Activated T-helper 1 cell treated with anti-CD3 and anti-CD28 coated beads, Interleukin-12 subunit alpha, Interleukin-12 subunit beta, Interleukin-2, Interleukin-4 antibody, amounts not matched to agents 30 ng/mL and 10 ng/mL and 1 ng/mL, durations not matched to agents 14 hours and 24 hours and 36 hours (primary cell): ENCODE measurements at places on chromosomes 7 and 10. TPM values are rescaled to one million over a fixed set of nuclear protein-coding genes. Genes with fewer than 3 reads are reported as not detected.

GRCh38 chr10:129741978-129742741 is 221.9 kb downstream of the EBF3 start:
- H3K36me3 ChIP-seq, result no peaks in the 10 kb centered on the region
- no peak for DNase-seq
- H3K27ac ChIP-seq, result no peak overlapping the region
- H3K4me1 ChIP-seq, result no peaks in the 10 kb centered on the region
- no peaks in the 10 kb centered on the region for H3K27me3 ChIP-seq

DNA sequence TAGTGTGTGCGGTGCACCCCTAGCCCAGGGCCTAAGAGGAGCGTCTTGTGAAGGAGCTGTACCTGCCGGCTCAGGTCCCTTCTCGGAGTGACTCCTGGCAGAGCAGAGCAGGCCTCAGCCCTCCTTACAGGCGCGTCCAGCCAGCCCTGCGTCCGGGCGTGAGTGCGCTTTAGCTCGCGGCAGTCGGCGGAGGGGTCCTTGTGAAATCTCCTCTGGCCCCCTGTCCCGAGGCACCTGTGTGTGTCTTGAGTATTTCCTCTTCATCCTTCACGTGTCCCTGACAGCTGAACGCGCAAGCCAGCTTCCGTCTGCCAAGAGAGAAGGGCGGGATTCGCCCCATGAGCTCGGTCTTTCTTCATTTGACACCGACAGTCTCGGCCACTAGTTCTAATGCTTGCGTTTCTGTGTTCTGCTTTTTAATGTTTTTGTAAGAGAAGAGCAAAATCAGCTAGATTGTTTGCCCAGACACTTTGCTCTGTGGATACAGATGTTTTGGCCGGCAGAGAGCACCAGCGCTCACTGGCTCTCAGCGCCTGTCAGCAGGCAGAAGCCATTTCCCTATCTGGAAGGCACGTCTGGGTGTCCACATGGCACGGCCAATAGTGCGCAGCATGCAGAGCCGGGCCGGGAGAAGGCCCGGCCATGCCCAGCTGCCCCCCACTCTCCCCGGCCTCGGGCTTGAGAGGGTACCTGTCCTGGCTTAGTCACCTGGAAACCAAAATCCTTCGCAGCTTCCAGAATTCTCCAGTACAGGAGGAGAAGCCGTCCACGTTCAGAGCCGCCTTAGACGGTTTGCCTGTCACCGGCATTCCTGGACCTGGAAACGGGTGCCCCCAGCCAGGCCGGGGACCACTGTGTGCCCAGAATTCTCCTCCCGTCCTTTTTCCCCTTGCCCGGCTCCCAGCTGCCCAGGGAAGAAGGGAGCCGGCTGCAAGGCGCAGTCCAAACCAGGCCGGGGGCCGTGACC is 7.0 kb downstream of the GET4 start:
- DNase-seq, result no peak
- H3K27me3 ChIP-seq, result no peaks in the 10 kb centered on the region
- H3K36me3 ChIP-seq, result peaks cover 9% of the 10 kb centered on the region
- no peak overlapping the region for H3K27ac ChIP-seq

Gene MYH16
- total RNA-seq, result not detected in 2 replicates

Gene AKR1D1
- not detected in 2 replicates for total RNA-seq

- no peak overlapping the region for H3K27ac ChIP-seq
- H3K4me1 ChIP-seq, result no peaks in the 10 kb centered on the region
- peaks cover 2% of the 10 kb centered on the region for H3K27me3 ChIP-seq
- no peak overlapping the region for H3K4me3 ChIP-seq
Measured at GRCh38 chr10:18100669-18101068, 39.6 kb upstream of the CACNB2 start.

Gene STRIP2
- 74.0 and 79.4 TPM in 2 replicates for total RNA-seq

DNA sequence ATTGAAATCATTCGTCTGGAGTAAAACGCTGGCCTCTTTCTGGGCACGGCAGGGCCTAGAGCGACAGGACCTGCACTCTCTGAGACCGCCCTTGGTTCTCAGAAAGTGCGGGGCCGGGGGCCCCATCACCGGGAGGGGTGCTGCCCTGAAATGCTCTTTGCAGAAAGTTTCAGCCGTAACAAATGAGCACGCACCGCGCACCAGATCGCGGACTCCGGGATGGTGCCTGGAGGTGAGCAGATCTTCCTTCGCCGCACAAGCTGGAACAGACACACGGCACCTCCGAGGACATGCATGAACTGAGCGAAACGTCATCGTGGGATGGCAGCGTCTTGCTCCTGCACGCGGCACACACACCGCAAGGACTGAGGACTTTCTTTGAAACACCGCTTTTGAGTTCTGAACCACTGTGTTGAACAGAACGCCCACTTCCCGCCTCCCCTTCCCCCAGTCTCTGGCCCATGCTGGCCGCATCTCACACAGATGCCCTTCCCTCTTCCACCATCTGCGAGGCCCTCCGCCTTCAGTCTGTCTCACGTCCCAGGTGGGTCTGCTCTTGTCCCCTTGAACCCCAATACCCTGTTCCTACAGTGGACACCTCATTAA is 538.7 kb upstream of the MGMT start:
- H3K27me3 ChIP-seq, result peaks cover 6% of the 10 kb centered on the region
- H3K4me1 ChIP-seq, result no peaks in the 10 kb centered on the region
- H3K4me3 ChIP-seq, result no peak overlapping the region
- H3K36me3 ChIP-seq, result no peaks in the 10 kb centered on the region
- DNase-seq, result no peak
- no peak overlapping the region for H3K27ac ChIP-seq

- DNase-seq, result no peak
- H3K4me1 ChIP-seq, result no peaks in the 10 kb centered on the region
- H3K27ac ChIP-seq, result no peak overlapping the region
- no peak overlapping the region for H3K4me3 ChIP-seq
- H3K27me3 ChIP-seq, result no peaks in the 10 kb centered on the region
Measured at GRCh38 chr10:108052981-108053380, 888.5 kb upstream of the SORCS1 start.

DNA sequence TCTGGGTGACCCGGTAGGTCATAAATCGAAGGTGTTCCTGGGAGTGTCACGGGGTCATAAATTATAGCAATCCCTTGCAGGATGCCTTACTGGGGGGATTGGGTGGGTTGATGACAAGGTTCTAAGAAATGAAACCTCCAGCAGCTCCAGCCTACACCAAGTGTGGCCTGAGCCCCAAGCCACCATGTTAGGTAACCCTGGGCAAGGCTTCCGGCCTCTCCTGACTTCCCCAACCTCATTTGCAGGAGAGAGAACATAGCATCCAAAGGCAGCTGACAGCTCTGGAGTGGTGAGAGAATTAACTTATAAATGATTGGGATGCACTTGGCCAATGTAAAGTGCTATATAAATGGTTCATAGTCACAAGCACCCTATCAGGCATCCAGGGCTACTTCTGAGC is 52.8 kb upstream of the TMEM273 start:
- DNase-seq, result no peak
- no peaks in the 10 kb centered on the region for H3K36me3 ChIP-seq
- peaks cover 4% of the 10 kb centered on the region for H3K27me3 ChIP-seq
- no peak overlapping the region for H3K4me3 ChIP-seq
- H3K27ac ChIP-seq, result no peak overlapping the region

Gene TUBB8
- not detected in 2 replicates for total RNA-seq

GRCh38 chr10:103933557-103934121 is 15.7 kb upstream of the STN1 start:
- H3K36me3 ChIP-seq, result no peaks in the 10 kb centered on the region
- DNase-seq, result no peak
- H3K4me3 ChIP-seq, result no peak overlapping the region
- H3K27ac ChIP-seq, result no peak overlapping the region
- H3K4me1 ChIP-seq, result no peaks in the 10 kb centered on the region

DNA sequence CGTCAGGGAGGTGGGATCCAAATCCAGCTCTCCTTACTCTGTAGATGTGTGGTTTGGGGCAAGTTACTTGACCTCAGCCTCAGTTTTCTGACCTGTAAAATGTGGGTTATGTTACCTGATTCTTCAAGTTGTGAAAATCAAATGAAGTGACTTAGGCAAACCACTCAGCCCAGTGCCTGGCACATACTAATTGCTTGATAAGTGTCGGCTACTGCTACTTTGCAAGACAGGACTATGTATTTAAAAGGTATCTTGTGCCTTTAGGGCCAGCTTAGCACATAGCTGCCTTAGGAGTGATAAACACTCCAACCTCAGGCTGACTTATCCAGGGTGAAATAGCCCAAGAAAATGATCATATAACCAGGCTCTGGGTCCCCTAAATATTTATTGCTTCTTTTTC is 42.9 kb downstream of the GOLGA7B start:
- no peaks in the 10 kb centered on the region for H3K36me3 ChIP-seq
- H3K27me3 ChIP-seq, result peaks cover 5% of the 10 kb centered on the region
- no peak overlapping the region for H3K27ac ChIP-seq
- DNase-seq, result no peak
- H3K4me1 ChIP-seq, result no peaks in the 10 kb centered on the region

Gene CALHM3
- total RNA-seq, result not detected in 2 replicates

DNA sequence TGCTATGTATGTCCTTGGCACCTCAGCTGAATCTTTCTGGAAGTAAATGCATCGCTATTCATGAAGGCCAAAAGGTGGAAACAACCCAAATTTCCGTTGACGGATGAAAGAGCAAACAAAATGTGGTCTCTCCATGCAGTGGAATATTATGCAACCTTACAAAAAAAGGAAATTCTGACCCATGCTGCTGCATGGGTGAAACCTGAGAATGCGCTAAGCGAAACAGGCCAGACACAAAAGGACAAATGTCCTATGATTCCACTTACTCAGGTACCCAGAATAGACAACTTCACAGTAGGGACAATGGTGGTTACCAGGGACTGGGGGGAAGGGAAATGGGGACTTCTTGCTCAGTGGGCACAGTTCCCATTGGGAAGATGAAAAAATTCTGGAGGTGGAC is 158.8 kb downstream of the CAMK1D start:
- no peak overlapping the region for H3K4me3 ChIP-seq
- DNase-seq, result no peak
- H3K4me1 ChIP-seq, result peaks cover 50% of the 10 kb centered on the region
- H3K36me3 ChIP-seq, result no peaks in the 10 kb centered on the region
- H3K27ac ChIP-seq, result no peak overlapping the region

Gene HKDC1
- 0.05 and 0.12 TPM in 2 replicates for total RNA-seq

Gene UPK3B
- 1.1 and 1.2 TPM in 2 replicates for total RNA-seq

- H3K27me3 ChIP-seq, result no peaks in the 10 kb centered on the region
- H3K4me3 ChIP-seq, result no peak overlapping the region
- peak overlapping the region; percentile 18 for H3K27ac ChIP-seq
- peaks cover 40% of the 10 kb centered on the region for H3K36me3 ChIP-seq
Measured at GRCh38 chr10:26474026-26474425, 35.9 kb downstream of the APBB1IP start.

GRCh38 chr7:74362266-74362665 is 73.1 kb downstream of the CLIP2 start:
- DNase-seq, result no peak
- no peak overlapping the region for H3K4me3 ChIP-seq
- no peak overlapping the region for H3K27ac ChIP-seq
- no peaks in the 10 kb centered on the region for H3K27me3 ChIP-seq

DNA sequence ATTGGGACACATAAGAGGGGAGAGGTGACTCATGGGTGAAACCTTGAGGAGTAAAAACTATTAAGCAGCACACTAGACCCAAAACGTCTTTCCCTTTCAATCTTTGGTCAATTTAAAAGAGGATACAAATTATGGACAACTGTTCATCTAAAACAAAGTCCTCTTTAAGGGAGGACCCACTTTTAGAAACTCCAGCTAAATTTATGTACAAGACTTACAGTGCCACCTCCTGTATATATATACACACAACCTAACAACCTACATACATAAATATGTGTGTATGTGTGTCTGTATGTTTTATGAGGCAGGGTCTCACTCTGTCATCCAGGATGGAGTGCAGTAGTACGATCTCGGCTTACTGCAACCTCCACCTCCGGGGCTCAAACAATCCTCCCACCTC is 18.1 kb upstream of the ZC3HAV1 start:
- H3K4me1 ChIP-seq, result peaks cover 48% of the 10 kb centered on the region
- peaks cover 5% of the 10 kb centered on the region for H3K27me3 ChIP-seq
- DNase-seq, result no peak

DNA sequence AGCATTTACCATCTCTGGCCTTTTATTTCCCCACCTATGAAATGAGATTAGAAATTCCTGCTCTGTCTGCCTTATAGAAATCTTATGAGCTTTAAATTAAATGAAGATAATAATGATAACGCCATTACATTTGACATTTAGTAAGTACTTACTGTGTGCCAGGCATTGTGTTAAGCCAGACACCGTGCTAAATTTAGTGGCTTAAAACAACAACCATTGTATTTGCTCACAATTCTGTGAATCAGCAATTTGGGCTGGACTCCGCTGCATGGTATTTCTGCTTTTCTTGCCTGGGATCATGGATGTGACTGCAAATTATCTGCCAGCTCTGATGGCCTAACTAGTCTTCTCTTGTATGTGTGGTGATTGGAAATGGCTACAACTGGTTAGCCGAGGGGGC is 56.4 kb upstream of the CCDC6 start:
- H3K36me3 ChIP-seq, result no peaks in the 10 kb centered on the region
- DNase-seq, result no peak
- H3K27ac ChIP-seq, result no peak overlapping the region
- no peak overlapping the region for H3K4me3 ChIP-seq
- peaks cover 7% of the 10 kb centered on the region for H3K27me3 ChIP-seq
- H3K4me1 ChIP-seq, result no peaks in the 10 kb centered on the region

DNA sequence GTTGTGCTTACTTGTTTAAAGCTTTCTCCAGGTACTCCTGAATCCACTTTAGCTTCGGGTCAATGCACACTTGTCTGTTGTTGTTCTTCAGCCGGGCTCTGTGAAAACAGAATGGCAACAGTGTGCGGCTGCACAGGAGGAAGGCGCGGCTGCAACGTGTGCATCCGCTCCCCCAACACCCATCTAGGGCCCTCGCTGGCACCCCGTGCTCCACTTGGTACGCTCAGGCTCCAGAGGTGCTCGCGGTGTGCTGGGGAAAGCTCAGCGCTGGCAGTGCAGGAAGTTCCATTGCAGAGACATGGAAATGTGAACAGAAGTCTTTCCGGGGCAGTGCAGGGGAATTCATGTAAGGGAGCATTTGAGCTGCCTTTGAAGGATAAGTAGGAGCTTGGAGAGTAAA is 6.3 kb downstream of the CXCL12 start:
- no peaks in the 10 kb centered on the region for H3K36me3 ChIP-seq
- H3K27ac ChIP-seq, result no peak overlapping the region
- no peak for DNase-seq

Gene DCLRE1A
- total RNA-seq, result 14.4 and 16.0 TPM in 2 replicates

GRCh38 chr7:23093546-23093945 is 12.0 kb upstream of the KLHL7 start:
- H3K36me3 ChIP-seq, result no peaks in the 10 kb centered on the region
- no peaks in the 10 kb centered on the region for H3K4me1 ChIP-seq
- DNase-seq, result no peak
- H3K27ac ChIP-seq, result no peak overlapping the region
- peaks cover 9% of the 10 kb centered on the region for H3K27me3 ChIP-seq
- no peak overlapping the region for H3K4me3 ChIP-seq

DNA sequence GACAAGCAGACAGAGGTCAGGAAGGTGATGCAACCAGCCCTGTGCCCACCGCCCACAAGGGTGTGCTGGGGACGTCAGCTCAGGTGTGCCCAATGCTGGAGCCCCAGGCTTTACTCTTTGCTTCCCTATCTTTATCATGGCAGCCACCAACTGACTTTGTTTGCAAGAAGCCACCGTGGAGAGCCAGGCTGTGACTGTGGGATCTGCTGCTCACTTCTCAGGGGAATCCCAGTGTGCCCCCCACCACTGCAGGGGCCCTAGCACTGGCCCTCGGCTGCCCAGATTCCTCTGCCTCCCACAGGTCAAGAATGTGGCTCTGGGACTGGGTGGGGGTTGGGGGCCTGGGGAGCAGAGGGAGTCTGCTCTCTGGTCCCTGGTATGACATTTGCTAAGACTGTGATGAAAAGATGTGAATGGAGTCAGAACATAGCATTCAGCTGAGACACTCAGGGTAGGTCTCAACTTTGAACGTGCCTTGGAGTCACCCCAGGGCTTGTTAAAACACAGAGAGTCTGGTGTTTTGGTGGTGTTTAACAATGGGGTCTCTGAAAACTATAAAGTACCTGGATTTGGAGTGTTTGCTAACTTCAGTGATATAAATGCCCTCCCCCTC is 47.3 kb downstream of the ARHGAP22 start:
- DNase-seq, result no peak
- H3K4me3 ChIP-seq, result no peak overlapping the region
- H3K27ac ChIP-seq, result no peak overlapping the region
- H3K4me1 ChIP-seq, result no peaks in the 10 kb centered on the region
